SK-N-SH treated with all-trans-retinoic acid at 6 μM for 48 hours (cell line): ENCODE measurements at places on chromosomes 7 and 10.
A peak's percentile ranks its signal among the peaks of the same experiment; 100 is the strongest.

GRCh38 chr7:106634958-106635357 is 26.0 kb downstream of the CCDC71L start:
- ATAC-seq: no peak

GRCh38 chr7:94530109-94530508 is 20.5 kb downstream of the CASD1 start:
- ATAC-seq: no peak

DNA sequence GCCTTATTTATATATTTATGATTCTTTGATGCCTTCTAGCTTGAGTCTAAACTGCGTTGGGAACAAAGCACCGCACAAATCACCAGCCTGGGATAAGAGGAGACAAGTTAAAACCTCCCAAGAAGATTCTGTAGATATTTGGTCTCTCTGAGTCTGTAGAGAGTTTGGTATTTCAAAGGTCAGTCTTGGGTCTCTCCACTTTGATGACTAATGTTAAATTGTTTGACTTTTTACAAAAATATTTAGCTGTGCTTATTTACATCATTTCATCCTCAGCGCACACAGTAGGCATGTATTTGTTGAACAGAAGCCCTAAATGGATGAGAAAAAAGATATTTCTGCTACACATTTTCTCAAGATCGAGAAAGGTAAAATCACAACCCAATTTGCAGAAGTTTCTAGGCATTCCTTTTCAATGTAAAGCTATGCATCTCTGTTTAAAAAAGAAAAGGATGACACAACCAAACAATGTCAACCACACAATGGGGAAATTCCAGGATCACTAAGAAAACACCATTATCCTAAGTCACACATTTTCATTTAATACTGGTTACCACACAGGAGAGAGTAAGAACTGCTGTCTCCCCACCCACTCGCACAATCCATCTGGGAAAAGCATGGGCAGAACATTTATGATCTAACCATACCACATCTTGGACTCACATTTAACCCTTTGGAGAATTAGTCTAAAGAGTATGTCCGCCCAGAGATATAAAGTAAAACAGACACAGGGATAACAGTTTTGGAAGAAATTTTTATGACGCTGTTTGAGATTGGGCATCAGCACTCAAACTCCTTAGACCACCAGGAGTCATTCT is 4.4 kb downstream of the CDK6 start:
- peak; percentile 11 for ATAC-seq

GRCh38 chr10:32271617-32272016 is 75.3 kb downstream of the EPC1 start:
- no peak; the same call in 2 of the 3 replicates for ATAC-seq

- ATAC-seq: peak; percentile 83
These were observed 11.6 kb upstream of the SVIL start for GRCh38 chr10:29646238-29646902.
